ENCODE measurements at places on chromosomes 2 and 18. TPM values are rescaled to one million over a fixed set of nuclear protein-coding genes. Genes with fewer than 3 reads are reported as not detected.

NR4A2 gene
- 4.7 TPM for polyA plus RNA-seq

SEMA4F gene
- polyA plus RNA-seq = 0.98 TPM

VWC2L gene
- not detected for polyA plus RNA-seq

TIMM21 gene
- polyA plus RNA-seq = 13.8 TPM

GALR1 gene
- polyA plus RNA-seq = not detected

LIPT1 gene
- polyA plus RNA-seq = 11.5 TPM

BMP10 gene
- polyA plus RNA-seq = not detected

DNAJC5G gene
- polyA plus RNA-seq = not detected

TTR gene
- 15.3 TPM for polyA plus RNA-seq

PDE1A gene
- 25.8 TPM for polyA plus RNA-seq

NEURL3 gene
- 1.9 TPM for polyA plus RNA-seq

SFTPB gene
- polyA plus RNA-seq = 1.8 TPM

SMARCAL1 gene
- 10.2 TPM for polyA plus RNA-seq

LPIN1 gene
- 19.3 TPM for polyA plus RNA-seq

MALL gene
- polyA plus RNA-seq = 2.7 TPM

GEN1 gene
- 7.3 TPM for polyA plus RNA-seq

ANKAR gene
- 6.6 TPM for polyA plus RNA-seq

LBX2 gene
- 1.2 TPM for polyA plus RNA-seq

COL4A4 gene
- 0.15 TPM for polyA plus RNA-seq

ACTR2 gene
- polyA plus RNA-seq = 107 TPM

BCL2 gene
- 1.5 TPM for polyA plus RNA-seq

KCNF1 gene
- polyA plus RNA-seq = 0.05 TPM

UGT1A10 gene
- 2.5 TPM for polyA plus RNA-seq
